Hindlimb muscle (tissue), 1 donor: ENCODE measurements at places on chromosomes 12 and 14. TPM values are rescaled to one million over a fixed set of nuclear protein-coding genes. Genes with fewer than 3 reads are reported as not detected.

AQP6 gene
- 0.09 TPM for polyA plus RNA-seq

C12orf56 gene
- 2.7 TPM for polyA plus RNA-seq

ITGB7 gene
- 0.76 TPM for polyA plus RNA-seq

LUM gene
- 424 TPM for polyA plus RNA-seq

TSPAN11 gene
- 5.9 TPM for polyA plus RNA-seq

FAR2 gene
- 8.6 TPM for polyA plus RNA-seq

SMIM41 gene
- polyA plus RNA-seq: not detected

EMP1 gene
- polyA plus RNA-seq: 111 TPM

DPF3 gene
- 4.5 TPM for polyA plus RNA-seq

NKX2-8 gene
- polyA plus RNA-seq: not detected

GPR137C gene
- 2.4 TPM for polyA plus RNA-seq

COCH gene
- polyA plus RNA-seq: 4.4 TPM

REC8 gene
- polyA plus RNA-seq: 14.5 TPM

FAM186B gene
- polyA plus RNA-seq: 2.7 TPM

CCDC38 gene
- polyA plus RNA-seq: not detected

PYM1 gene
- polyA plus RNA-seq: 18.9 TPM

DBX2 gene
- 0.12 TPM for polyA plus RNA-seq

CYP46A1 gene
- 4.8 TPM for polyA plus RNA-seq

KRT86 gene
- 0.19 TPM for polyA plus RNA-seq
